Activated B cell treated with CpG ODN at 0.5 μM for 24 hours (primary cell): ENCODE measurements at places on chromosomes 5 and 9. TPM values are rescaled to one million over a fixed set of nuclear protein-coding genes. Genes with fewer than 3 reads are reported as not detected.

- H3K27me3 ChIP-seq: no peaks in the 10 kb centered on the region
- H3K36me3 ChIP-seq: peaks cover under 1% of the 10 kb centered on the region
- H3K4me1 ChIP-seq: no peaks in the 10 kb centered on the region
- no peak overlapping the region for H3K27ac ChIP-seq
Measured at GRCh38 chr5:168434001-168434400, 52.3 kb upstream of the RARS1 start.

GPR107 gene
- total RNA-seq: 17.7 and 19.6 TPM in 2 replicates

DNA sequence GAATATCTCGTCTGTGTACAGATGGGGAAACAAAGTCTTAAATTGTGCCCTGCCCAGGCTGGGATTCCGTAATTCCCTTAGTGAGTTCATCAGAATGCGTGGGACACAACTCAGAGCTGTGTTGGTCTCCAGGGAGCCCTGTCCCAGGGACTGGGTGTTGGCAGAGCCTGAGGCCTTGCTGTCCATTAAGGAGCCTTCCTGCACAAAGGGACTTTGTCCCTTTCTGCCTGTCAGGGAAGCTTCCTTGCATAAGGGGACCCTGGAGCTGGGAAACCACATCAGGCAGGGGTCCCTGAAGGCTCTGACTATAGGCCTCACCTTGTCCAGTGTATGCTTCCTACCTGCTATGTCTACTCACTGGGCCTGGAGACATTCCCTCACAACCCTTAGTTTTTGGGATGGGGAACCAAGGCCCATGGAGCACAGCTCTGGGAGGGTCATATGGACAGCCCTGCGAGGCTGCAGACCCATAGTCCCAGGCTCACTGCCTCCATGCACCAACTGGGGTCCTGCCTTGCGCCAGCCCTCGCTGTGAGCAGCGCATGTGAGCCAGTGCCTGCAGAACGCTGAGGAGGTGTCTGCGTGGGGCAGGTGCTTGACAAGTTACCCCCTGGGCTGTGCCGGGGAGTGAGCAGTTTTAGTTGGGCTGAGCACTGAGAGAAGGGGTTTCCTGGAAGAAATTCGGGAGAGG, 1.6 kb downstream of the CARD19 start:
- peaks cover 63% of the 10 kb centered on the region for H3K4me1 ChIP-seq
- no peak for DNase-seq
- peaks cover 3% of the 10 kb centered on the region for H3K36me3 ChIP-seq

- no peak overlapping the region for H3K27ac ChIP-seq
- no peaks in the 10 kb centered on the region for H3K36me3 ChIP-seq
- peaks cover 53% of the 10 kb centered on the region for H3K27me3 ChIP-seq
- peaks cover 22% of the 10 kb centered on the region for H3K4me1 ChIP-seq
Measured at GRCh38 chr5:113292462-113292861, 142.3 kb downstream of the TSSK1B start.

SV2C gene
- not detected in 2 replicates for total RNA-seq

DNA sequence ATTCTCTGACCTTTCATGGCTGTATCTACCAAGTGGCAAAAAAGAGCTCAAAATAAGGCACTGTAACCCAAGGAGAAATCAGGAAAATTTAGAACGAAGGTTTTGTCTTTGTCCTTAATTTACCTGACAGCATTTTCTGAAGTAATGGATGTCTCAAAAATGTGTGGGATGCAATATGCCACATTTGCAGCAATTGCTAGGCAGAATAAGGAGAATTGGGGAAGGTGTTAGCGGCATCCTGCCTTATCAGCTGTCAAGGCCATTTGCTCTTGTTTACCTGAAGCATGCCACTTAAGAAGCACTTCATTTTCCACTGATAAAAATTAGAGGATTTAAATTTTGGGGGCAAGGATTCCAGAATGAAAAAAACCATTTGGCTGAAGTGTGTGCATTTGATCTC, 39.0 kb downstream of the PDE8B start:
- no peaks in the 10 kb centered on the region for H3K36me3 ChIP-seq
- H3K4me3 ChIP-seq: no peak overlapping the region
- no peak overlapping the region for H3K27ac ChIP-seq
- H3K4me1 ChIP-seq: no peaks in the 10 kb centered on the region
- DNase-seq: no peak

DNA sequence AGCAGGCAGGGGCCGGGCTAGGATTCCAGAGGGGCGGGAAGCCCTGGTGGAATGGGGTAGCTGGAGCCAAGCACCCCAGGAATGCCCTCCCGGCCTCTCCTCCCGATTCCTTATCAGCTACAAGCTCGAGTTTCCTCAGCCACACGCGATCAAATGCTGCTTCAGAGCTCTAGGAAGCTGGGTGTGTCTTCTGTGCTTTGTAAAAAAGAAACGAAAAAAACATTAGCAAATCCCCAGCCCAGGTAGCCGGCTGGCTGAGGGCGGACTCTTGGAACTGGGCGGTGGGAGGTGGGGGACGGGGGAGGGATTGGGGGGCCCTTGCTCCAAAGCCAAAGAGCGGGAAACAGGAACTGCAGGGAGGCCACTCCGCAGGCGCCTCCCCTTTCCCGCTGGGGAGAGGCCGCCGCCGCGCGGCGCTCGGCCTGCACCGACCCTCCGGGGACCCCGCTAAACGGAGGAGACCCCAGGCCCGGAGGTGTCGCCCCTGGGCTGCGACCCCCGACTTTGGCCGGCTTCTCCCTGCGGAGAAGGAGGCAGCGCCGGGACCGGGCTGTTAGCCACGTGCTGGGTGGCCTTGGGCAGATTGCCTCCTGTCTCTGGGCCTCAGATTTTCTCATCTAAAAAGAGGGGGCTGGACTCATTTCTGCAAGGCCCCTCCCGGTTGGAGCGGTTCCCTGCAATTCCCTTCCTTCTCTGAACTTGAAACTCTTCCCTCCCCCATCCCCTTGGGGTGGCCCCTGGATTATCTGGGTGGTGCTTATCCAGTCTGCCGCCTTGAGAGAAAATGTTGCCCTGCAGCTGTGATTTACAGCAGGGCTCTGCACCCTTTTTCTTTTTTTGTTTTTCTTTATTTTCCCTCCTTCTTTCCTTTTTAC, 40.9 kb upstream of the FABP6 start:
- no peak for DNase-seq
- H3K4me3 ChIP-seq: peak overlapping the region; percentile 32
- H3K4me1 ChIP-seq: peaks cover 14% of the 10 kb centered on the region
- H3K27me3 ChIP-seq: peaks cover 13% of the 10 kb centered on the region
- H3K36me3 ChIP-seq: no peaks in the 10 kb centered on the region

KIF20A gene
- total RNA-seq: 0.40 and 0.44 TPM in 2 replicates

- H3K27me3 ChIP-seq: no peaks in the 10 kb centered on the region
- no peak overlapping the region for H3K27ac ChIP-seq
- peaks cover 48% of the 10 kb centered on the region for H3K4me1 ChIP-seq
- no peak for DNase-seq
Measured at GRCh38 chr9:136528716-136529341, 17.0 kb downstream of the NOTCH1 start.
